RPMI7951 (cell line): ENCODE measurements at places on chromosomes 3 and 15. TPM values are rescaled to one million over a fixed set of nuclear protein-coding genes. Genes with fewer than 3 reads are reported as not detected.

- DNase-seq: no peak
Measured at GRCh38 chr3:168796339-168796738, 700.6 kb upstream of the GOLIM4 start.

- DNase-seq: no peak
Measured at GRCh38 chr15:41775651-41776050, 1.4 kb downstream of the MAPKBP1 start.

- no peak for DNase-seq
Measured at GRCh38 chr3:66270701-66271100, 49.9 kb downstream of the SLC25A26 start.

DNA sequence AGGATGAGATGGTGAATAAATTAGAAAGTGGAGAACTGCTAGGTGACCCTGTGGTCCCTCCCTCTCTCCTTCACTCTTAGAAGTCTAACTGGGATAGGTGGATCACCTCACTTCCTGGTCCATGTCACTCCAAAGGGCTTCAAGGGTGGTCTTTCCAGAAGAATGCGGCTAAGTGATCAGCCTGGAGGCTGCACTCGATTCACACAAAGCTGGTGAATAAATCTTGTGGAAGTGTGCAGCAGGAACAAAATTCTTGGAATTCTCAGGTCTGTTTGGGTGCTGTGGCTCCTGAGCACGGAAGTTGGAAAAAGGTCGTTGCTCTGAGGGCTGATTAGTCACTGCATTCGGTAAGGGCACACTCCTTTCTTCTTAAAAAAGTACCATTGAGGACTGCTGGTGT lies 46.3 kb downstream of the GASK1A start:
- no peak for DNase-seq

- no peak for DNase-seq
Measured at GRCh38 chr3:123819949-123820348, 64.2 kb downstream of the MYLK start.

GRCh38 chr15:90261811-90262210 lies 3.7 kb upstream of the NGRN start:
- DNase-seq: peak; percentile 45

DNA sequence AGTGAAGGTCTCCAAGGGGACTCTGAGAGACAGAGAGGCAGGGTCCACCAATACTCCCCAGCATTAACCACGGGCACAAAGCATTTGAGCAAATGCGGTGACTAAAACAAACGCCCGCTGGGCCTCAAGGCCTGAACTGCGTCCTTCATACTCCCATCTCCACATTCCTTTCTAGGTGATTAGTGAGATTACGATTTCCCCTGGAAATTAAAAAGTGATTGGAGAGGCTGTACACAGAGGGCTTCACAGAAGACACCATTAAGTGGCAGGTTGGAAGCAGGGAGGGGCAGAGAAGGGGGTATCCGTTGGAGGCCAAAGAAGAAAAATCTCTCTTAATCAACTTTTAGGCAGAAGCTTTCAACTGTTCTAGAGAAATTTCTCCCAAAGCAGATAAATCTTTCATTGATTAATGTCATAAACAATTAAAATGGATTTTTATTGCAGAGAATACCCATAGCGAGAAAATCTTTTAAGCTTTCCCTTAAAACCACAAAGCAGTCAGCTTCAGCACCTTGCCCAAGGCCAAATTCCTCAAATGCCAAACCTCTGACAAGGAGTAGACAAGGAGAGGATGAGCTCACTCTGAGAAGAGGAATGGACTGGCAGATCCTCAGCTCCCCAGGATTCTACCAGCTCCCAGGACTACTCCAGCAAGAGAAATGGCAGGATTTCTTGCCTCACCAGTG lies 38.2 kb downstream of the MB21D2 start:
- DNase-seq: peak; percentile 99

- DNase-seq: peak; percentile 89
Measured at GRCh38 chr3:116059421-116060096, 385.7 kb downstream of the LSAMP start.

- no peak for DNase-seq
Measured at GRCh38 chr15:99158626-99159412, 53.9 kb downstream of the SYNM start.

GRCh38 chr3:122668930-122669730 lies 11.5 kb upstream of the PARP14 start:
- peak; percentile 64 for DNase-seq

DNA sequence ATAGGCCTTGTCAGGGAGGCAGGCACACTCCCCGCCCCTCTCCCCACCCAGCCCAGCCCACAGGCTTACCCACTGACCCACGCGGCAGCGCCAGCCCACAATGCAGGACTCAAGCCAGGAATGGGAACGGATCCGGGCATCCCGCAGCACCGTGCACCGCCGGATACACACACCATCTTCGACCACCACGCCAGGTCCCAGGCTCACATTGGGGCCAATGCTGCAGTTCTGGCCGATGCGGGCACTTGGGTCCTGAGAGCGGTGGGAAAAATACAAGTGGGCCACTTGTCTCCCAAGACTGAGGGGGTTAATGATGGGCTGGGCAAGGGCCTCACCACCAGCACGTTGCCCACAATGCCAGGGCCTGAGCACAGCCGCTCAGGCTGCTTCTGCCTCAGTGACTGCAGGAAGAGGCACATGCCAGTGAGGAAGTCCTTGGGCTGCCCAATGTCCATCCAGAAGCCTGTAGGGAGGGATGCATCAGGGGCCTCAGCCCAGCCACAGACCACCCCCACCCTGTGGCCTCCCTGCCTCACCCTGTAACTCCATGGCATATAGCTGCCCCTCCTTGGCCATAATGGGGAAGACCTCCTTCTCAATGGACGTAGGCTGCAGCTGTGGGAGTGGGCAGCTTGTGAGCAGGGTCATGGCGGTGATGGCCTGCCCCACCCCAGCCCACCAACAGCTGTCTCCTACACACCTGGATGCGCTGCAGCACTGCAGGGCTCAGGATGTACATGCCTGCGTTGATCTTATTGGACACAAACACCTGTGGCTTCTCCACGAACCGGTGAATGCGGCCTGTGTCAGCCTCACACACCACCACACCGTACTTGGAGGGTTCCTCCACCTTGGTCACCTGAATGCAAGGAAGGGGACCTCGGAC lies 1.6 kb downstream of the GMPPB start:
- no peak for DNase-seq

GRCh38 chr3:159221335-159221734 lies 419.5 kb downstream of the MFSD1 start:
- no peak for DNase-seq

DNA sequence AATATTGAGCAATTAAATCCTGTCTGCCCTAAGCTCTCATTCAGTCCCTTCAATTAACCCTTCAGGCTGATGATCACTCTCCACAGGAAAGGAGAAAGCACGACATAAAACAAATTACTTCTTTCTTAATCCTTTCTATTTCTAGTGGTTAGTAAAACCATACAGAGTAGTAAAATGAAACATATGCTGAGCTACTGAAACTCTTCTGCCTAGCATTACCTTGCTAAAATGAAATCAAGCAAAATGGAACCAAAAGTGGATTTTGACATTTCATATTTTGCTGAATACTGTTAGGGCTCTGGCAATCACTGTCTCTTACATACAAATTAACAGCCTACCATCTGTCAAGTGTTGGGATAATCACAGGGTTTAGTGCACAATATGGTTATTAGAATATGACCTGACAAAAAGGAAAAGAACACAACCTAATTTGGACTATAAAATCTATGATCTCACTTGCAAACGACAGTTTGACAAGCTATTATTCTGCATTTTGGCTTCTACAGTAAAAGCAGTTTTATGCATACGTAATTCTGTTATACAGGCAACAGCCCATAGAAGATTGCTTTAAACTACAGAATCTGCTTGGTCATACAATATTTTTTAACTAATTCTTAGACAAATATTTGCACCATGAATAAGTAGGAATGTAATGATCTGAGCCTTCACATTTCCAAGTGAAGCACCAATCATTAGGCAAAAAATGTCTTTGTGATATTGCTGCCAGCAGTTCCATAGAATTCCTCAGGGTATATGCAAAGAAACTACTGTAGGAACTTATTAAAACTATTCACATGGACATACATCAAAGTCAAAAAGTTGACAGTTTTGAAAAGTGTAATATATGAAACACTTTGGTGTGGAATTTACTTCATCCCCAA lies 105.0 kb downstream of the FHIT start:
- DNase-seq: no peak

GRCh38 chr15:47792231-47792630 lies 74.9 kb downstream of the SEMA6D start:
- no peak for DNase-seq

DNA sequence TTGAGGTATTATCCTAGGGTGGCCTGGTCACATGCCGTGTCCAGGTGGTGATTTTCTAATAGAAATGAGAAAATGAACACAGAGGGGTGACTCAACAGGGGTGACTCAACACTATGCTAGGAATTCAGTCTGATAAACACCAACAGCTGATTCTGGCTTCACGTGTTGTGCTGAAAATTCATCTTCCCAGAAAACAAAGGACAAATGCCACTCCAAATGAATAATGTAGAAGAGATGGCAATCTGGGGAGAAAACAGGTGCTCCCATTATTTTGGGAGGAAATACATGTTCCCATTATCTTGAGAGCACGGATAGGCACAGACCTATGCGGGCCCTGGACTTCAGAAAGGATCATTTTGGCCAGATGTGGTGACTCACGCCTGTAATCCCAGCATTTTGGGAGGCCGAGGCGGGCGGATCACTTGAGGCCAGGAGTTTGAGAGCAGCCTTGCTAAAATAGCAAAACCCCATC lies 101.2 kb upstream of the MEX3B start:
- DNase-seq: peak; percentile 89

DNA sequence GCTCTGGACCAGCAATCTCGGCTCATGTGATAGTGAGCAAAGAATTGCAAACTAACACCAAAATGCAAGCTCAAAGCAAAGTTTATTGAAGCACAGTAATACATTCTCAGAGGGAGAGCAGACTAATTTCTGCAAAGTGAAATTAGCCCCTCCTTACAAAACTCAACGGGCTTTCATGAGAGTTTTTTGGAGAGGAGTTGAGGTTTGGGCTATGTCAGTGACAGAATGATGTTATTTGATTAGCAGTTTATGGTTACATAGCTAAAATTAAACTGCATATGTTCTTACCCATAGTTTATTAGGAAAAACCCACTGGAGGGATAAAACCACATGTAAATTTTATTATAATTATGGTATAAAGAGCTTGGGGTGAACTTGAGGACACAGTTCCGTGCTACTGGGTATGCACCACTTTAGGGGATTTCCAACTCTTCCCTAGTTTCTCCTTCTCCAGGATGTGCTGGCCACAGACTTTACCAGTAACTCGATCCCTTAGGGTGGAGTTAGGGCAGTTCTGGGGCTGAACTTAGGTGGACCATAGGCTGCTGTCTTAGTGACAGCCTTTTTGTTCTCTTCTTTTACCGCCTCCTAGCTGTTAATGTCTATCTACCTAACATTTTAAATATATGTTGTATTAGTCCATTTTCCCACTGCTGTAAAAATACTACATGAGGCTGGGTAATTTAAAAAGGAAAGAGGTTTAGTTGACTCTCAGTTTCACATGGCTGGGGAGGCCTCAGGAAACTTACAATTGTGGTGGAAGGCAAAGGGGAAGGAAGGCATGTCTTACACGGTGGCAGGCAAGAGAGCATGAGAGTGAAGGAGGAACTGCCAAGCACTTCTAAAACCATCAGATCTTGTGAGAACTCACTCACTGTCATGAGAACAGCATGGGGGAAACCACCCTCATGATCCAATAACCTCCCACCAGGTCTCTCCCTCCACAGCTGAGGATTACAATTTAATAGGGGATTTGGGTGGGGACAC lies 8.9 kb upstream of the AADACL2 start:
- peak; percentile 86 for DNase-seq

GRCh38 chr3:62870321-62870720 lies 4.9 kb downstream of the CADPS start:
- DNase-seq: peak; percentile 61

GRCh38 chr15:48823237-48823636 lies 12.4 kb upstream of the CEP152 start:
- DNase-seq: peak; percentile 21

- no peak for DNase-seq
Measured at GRCh38 chr15:42141246-42141645, 15.2 kb downstream of the PLA2G4F start.

DNA sequence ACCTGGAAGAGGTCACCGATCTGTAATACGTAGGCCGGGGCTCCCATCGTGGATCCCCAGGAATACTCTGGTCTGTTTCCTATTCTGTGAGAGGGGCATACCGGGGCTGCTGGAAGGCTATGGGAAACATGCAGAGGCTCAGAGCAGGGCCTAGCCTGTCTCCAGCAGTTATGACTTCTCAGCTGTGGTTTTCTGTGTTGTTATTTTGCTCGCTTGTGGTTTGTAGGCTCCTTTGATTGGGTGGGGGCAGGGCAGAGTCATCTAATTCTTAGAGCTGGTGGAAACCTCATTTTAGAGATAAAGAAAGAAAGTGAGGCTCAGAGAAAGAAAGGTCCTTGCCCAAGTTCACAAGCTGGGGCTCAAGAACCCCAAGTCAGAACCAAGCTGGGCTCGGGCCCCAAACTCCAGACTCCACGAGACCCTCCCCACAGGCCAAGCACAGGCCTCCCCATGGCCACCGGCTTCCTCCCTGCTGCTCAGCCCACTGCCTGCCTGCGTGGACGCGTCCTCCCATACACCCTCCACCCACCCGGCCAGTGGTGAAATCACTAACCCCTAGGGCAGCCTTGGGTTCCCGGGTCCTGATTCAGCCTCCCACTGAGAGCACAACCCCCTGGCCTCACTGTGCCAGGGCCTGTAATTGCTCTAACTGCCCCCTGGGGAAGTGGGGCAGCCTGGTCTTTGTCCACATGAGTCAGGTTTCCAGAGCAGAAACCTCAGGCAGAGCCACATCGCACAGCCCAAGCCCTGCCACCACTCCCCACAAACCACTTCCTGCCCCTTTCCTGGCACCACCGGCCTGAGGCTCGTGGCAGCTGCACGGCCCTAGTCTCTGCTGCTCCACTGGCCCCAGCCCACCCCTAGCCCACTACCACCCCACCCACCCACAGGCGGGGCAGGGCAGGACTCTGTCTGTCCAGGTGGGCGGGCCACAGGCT lies 270.8 kb downstream of the UACA start:
- peak; percentile 100 for DNase-seq

- DNase-seq: no peak
Measured at GRCh38 chr3:37111199-37111598, 63.2 kb downstream of the LRRFIP2 start.

GRCh38 chr3:127218454-127218922 lies 25.6 kb downstream of the PRR23E start:
- DNase-seq: no peak

- DNase-seq: no peak
Measured at GRCh38 chr3:64125561-64125960, 99.7 kb downstream of the PRICKLE2 start.

GRCh38 chr3:94291686-94292085 lies 228.8 kb downstream of the NSUN3 start:
- DNase-seq: no peak

The KCNH8 gene
- not detected in 2 replicates for total RNA-seq

The SIDT1 gene
- under 0.01 TPM in 1 of 2 replicates, not detected in the other for total RNA-seq

The TGFBR2 gene
- 121 and 132 TPM in 2 replicates for total RNA-seq

The EBLN2 gene
- total RNA-seq: 2.5 and 2.7 TPM in 2 replicates

The RARB gene
- total RNA-seq: 37.4 and 48.5 TPM in 2 replicates

The BLOC1S6 gene
- 84.9 and 93.5 TPM in 2 replicates for total RNA-seq

The RLBP1 gene
- total RNA-seq: not detected in 2 replicates

The AHSG gene
- not detected in 2 replicates for total RNA-seq

The SLC22A13 gene
- 0.29 TPM in 1 of 2 replicates, not detected in the other for total RNA-seq

The DNAH12 gene
- 0.49 and 1.6 TPM in 2 replicates for total RNA-seq

The NUP210 gene
- total RNA-seq: 0.24 and 0.29 TPM in 2 replicates

The MEX3B gene
- total RNA-seq: 7.1 and 8.1 TPM in 2 replicates

The ZBED2 gene
- not detected in 2 replicates for total RNA-seq

The CCDC191 gene
- total RNA-seq: 0.96 and 1.6 TPM in 2 replicates

The C15orf61 gene
- total RNA-seq: 4.2 and 8.5 TPM in 2 replicates

The GOLGA6A gene
- not detected in 2 replicates for total RNA-seq
